Activated T-cell treated with anti-CD3 and anti-CD28 coated beads, Interleukin-2, amount 50 U/mL, for 72 hours (primary cell): ENCODE measurements at places on chromosomes 12 and 14. TPM values are rescaled to one million over a fixed set of nuclear protein-coding genes. Genes with fewer than 3 reads are reported as not detected.

- H3K4me1 ChIP-seq: no peaks in the 10 kb centered on the region
- no peaks in the 10 kb centered on the region for H3K27me3 ChIP-seq
- DNase-seq: no peak
- no peak overlapping the region for H3K27ac ChIP-seq
- no peak overlapping the region for H3K4me3 ChIP-seq
Measured at GRCh38 chr12:58563621-58564020, 356.7 kb downstream of the LRIG3 start.

DNA sequence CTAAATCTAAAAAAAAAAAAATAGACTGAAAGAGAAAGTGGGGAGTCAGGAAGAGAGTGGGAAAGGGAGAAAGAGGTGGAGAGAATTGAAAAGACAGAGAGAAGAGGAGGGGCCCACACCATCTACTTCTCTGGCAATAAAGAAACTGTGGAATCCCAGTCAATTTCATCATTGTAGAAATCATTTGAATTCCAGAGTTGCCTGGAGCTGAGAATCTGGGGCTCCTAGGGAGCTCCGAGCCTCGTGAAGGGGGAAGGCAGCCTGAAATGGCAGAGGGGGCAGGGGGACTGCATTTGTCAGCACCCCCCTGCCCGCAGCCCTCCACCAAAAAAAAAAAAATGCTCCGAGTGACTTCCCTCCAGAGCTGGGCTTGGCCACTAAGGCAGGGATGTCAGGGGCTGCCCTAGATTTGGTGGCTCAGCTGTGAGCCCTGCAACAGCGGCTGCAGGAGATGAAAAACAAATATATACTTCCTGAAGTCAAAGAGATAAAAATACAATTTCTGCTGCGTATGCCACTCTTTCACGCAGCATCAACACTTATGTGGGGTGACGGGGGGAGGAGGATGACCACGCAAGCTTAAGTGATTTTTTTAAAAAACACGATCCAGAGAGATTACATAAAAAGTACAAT is 80.5 kb downstream of the BCL11B start:
- DNase-seq: no peak
- peak overlapping the region; percentile 100 for H3K27ac ChIP-seq
- no peaks in the 10 kb centered on the region for H3K27me3 ChIP-seq
- peaks cover 95% of the 10 kb centered on the region for H3K4me1 ChIP-seq
- peaks cover 3% of the 10 kb centered on the region for H3K36me3 ChIP-seq

- no peaks in the 10 kb centered on the region for H3K36me3 ChIP-seq
- H3K4me3 ChIP-seq: no peak overlapping the region
- DNase-seq: no peak
- H3K27me3 ChIP-seq: no peaks in the 10 kb centered on the region
Measured at GRCh38 chr12:111045941-111046340, 125.6 kb upstream of the MYL2 start.

DNA sequence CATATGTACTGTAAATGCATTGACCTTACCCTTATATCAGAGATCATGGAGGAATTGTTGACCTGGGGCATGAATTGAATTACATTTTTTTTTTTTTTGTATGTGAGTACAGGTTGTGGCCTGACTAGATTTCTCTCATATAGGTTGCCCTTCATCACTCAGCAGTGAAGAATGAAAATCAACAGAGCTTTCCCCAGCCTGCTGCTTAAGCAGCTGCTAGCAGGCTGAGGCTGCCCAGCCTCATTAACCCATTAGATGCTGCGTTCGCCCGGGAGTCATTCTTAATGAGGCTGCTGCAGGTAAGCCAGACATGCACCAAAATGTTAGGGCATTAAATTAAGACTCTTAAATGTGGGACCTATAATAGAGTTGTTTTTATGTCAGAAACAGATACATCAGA is 236.0 kb downstream of the ETNK1 start:
- no peak for DNase-seq
- no peaks in the 10 kb centered on the region for H3K36me3 ChIP-seq
- H3K4me3 ChIP-seq: no peak overlapping the region
- H3K4me1 ChIP-seq: no peaks in the 10 kb centered on the region

DNA sequence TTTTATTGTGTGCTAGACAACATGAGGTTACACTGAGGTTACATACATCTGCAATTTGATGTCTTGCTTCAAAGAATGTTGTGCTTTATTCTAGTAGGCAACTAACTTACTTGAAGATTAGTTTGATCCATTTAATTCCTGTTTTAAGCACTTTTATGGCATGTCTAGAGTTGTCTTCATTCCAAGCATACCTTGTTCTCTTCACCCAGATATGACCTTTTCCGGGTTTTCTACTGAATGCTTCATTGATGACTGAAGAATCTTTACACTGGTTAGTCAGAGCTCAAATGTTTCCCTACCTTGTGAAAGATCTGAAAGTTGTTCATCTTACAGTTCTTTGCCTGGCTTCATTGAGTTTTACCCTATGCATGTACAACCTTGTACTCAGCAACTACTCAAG is 274.0 kb upstream of the KITLG start:
- no peaks in the 10 kb centered on the region for H3K4me1 ChIP-seq
- H3K27me3 ChIP-seq: no peaks in the 10 kb centered on the region
- no peak overlapping the region for H3K4me3 ChIP-seq
- H3K36me3 ChIP-seq: peaks cover 2% of the 10 kb centered on the region

STAC3 gene
- total RNA-seq: 4.2 TPM

KRT85 gene
- total RNA-seq: not detected

RAPGEF3 gene
- 0.62 TPM for total RNA-seq
